Frontal cortex (tissue), 4 donors: ENCODE measurements at places on chromosomes 1 and 21.

DNA sequence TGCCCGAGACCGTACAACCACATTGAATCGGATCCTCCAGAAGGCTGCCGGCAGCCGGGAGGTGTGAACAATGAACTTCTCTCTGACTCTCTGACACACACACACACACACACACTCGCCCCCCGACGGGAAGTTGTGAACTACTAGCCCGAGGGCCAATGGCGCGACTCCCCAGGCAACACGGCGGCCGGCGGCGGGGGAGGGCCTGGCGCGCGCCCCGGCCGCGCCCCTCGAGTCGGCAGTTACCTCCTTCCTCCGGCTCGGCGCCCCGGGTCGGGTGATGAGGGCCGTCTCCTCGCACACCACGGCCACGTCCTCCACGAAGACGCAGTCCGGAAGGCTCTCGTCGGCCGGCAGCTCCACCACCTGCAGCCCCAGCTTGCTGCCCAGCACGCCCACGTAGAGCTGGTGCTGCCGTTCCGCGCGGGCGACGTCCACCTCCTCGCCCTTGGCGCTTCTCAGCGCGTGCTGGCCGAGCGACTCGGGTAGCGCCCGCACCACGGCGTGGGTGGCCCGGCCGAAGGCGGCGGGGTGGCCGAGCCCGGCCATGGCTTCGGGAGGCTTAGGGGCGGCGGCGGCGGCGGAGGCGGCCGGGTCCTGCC is 361 bp downstream of the DDAH1 start:
- DNase-seq, result peak; percentile 53

DNA sequence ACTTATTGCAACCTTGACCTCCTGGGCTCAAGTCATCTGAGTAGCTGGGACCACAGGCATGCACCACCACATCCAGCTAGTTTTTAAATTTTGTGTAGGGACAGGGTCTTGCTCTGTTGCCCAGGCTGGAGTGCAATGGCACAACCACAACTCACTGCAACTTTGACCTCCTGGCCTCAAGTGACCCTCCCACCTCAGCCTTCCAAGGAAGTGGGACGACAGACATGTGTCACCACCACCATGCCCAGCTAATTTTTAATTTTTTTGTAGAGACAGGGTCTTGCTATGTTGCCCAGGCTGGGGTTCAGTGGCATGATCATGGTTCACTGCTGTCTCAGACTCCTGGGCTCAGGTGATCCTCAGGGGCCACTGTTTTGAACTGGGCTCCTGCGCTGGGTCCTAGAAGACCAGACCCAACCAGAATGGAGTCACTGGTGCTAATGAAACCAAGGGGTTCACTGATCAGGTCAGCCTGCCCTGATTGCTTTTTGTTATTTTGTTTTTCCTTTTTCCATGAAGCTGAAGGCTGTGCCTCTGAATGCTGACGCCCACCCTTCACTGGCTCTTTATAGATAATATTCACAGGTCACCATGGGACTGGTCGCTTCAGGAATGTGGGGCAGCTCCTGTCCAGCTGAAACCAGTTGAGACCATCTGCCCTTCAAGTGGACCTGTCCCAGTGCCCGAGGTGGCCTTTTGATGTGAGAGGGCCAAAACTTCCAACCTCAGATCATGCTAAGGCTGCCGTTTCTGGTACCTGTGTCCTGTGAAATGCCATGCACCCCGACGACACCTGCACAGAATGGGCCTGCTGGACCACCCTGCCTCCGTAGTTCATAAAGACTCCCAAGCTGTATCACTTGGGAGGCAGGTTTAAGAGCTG is 4.9 kb downstream of the TRIM17 start:
- no peak for DNase-seq

DNA sequence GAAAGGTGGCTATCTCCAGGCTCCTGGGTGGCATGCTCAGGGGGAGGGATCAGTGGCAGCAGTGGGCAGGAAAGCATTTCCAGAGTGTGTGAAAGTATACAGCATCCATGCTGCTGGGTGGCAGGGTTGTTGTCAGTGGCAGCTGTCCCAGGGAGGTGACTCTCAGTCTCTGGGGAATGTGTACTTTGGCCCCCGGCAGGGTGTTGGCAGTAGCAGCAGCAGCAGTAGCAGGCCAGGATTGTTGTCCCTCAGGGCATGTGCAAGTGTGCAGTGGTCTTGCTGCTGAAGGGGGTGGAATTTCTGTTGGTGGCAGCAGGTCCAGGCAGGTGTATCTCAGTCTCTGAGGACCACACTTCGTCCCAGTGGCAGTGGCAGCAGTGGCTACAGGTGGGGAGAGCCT is 71.7 kb upstream of the GUCA2B start:
- DNase-seq, result no peak

- DNase-seq, result peak; percentile 59
Measured at GRCh38 chr1:58815069-58815685, 31.3 kb upstream of the JUN start.
